ENCODE measurements at places on chromosomes 7 and 10.

- H3K27me3 ChIP-seq: peaks cover 2% of the 10 kb centered on the region
- no peak overlapping the region for H3K4me3 ChIP-seq
- DNase-seq: no peak
- H3K27ac ChIP-seq: no peak overlapping the region
- H3K36me3 ChIP-seq: no peaks in the 10 kb centered on the region
Observed at GRCh38 chr7:17626235-17626634, 314.1 kb downstream of the SNX13 start.

DNA sequence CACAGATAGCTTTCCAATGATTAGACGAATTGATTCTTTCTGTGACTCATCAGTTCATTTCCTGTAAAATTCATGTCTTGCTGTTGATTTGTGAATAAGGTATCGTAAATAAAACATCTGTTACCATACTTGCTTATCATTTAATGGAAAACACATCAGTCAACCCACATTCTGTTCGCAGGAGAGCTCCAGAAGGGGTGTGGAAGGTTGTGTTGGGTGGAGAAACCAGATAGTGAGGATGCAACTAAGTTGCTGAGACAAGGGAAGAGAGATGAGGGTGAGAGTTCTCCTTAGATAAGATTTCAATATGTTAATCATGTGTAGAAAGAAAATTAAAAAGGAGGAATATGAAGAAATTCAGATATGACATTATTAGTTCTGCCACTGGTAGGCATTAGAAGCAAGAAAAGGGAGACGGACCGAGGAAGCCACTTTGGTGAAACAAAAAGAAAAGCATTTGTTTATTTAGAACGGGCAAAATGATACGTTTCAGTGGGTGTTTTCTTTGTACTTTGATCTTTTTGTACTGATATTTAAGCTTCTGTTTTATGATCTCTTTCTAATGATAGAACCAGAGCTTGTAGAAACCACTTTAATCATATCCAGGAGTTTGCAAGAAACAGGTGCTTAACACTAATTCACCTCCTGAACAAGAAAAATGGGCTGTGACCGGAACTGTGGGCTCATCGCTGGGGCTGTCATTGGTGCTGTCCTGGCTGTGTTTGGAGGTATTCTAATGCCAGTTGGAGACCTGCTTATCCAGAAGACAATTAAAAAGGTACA is 7.8 kb downstream of the CD36 start:
- no peaks in the 10 kb centered on the region for H3K4me1 ChIP-seq
- no peak overlapping the region for H3K27ac ChIP-seq
- DNase-seq: no peak
- no peaks in the 10 kb centered on the region for H3K36me3 ChIP-seq
- no peak overlapping the region for H3K4me3 ChIP-seq
- peaks cover 1% of the 10 kb centered on the region for H3K27me3 ChIP-seq

DNA sequence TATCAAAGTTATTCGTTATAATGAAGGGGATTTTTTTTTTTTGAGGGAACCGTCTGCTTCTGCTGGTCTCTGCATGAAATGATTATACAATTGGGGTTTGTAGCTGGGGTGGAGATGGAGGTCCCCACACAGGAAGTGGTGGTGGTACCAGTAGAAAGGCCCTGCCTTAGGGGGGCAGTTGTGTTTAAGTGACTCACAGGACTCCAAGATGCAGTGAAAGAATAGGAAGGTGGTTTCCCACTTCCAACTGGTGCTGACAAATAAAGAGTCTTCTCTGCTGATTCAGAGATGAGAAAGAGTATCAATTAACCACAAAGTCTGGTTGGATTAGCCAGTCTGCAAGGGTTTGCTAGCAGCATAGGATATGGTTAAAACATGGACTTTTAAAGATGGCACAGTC is 376.0 kb downstream of the SORCS3 start:
- H3K4me3 ChIP-seq: no peak overlapping the region
- peaks cover 10% of the 10 kb centered on the region for H3K4me1 ChIP-seq
- no peaks in the 10 kb centered on the region for H3K36me3 ChIP-seq
- H3K27me3 ChIP-seq: no peaks in the 10 kb centered on the region
- H3K27ac ChIP-seq: no peak overlapping the region

- no peaks in the 10 kb centered on the region for H3K36me3 ChIP-seq
- peaks cover 8% of the 10 kb centered on the region for H3K4me1 ChIP-seq
- no peak overlapping the region for H3K27ac ChIP-seq
- no peak for DNase-seq
- H3K27me3 ChIP-seq: peaks cover 3% of the 10 kb centered on the region
- H3K4me3 ChIP-seq: no peak overlapping the region
Observed at GRCh38 chr10:3222068-3222467, 49.5 kb upstream of the PITRM1 start.

DNA sequence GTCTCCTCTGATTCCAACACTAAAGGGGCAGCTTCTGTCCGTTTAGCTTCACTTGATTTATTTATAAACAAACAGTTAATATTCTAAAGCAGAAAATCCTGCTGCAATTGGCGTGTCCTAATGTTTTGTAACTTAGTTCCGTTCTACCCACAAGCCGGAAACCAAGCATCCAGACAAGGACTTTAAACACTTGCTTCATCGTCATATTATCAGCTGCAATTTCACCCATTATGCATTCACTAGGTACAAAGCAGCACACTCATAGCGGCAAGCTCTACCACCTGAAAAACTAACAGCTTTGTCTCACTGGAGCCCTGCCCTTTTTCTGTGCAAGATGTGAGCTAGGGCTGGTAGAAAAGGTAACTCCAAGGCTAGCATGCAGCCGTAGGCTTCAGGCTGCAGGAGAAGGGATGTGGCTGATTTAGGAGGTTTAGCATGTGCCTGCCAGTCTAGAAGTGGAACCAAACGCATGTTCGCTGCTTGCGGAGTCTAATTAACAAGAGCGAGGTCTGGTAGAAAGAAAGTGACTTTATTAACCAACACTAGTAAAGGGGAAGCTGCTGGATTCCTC is 43.7 kb upstream of the BPGM start:
- H3K4me1 ChIP-seq: peaks cover 3% of the 10 kb centered on the region
- DNase-seq: no peak
- H3K36me3 ChIP-seq: no peaks in the 10 kb centered on the region
- H3K27ac ChIP-seq: no peak overlapping the region
- H3K4me3 ChIP-seq: no peak overlapping the region

DNA sequence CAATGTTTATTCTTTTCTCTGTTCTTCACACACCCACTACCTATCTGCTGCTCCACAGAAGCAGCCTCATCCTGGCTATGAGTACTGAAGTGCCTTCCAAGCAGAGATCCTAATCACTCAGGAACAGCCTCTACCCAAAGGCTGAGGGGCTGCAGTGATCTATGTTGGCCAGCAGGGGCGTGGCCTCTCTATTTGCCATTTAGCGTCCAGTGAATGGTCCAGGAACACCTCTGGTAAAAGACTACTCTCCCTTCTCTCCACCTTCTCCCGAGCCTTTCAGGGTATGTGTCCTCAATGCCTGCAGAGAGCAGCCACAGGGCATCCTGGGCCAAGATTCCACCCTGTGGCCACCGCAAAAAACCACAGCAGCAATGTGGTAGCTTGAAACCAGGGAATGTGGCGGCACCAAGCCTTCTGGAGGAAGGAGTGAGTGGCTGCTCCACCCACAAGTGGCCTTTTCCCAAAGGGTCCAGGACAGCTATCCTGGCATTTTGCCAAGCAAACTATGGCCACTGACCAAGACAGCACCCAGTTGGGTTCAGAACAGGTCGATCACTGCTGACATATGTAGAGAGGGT is 70.9 kb downstream of the SYPL1 start:
- H3K4me1 ChIP-seq: peaks cover 28% of the 10 kb centered on the region
- DNase-seq: peak; percentile 50
- H3K27me3 ChIP-seq: no peaks in the 10 kb centered on the region
- H3K4me3 ChIP-seq: no peak overlapping the region
- H3K27ac ChIP-seq: no peak overlapping the region
